ENCODE measurements at places on chromosomes 11 and 22.

DNA sequence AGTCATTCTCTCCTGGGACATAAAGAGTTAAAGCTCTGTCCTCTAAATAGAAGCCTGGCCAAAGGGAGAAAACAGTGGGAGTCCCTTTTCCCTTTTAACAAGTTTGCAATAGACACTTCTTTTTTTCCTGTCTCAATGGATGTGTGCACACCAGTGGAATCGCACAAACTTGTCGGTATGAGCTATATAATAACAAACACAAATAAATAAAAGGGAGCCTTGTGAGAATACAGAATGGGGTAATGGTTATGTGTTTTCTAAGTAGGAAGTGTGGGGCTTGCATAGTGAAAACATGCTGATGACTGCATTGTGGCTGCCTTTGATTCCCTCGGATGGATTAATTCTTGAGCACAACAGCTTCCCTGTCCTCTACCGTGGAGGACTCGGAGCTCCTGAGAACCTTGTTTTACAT lies 131.9 kb downstream of the WNT7B start:
- DNase-seq = no peak

- no peak for DNase-seq
Observed at GRCh38 chr11:72334651-72335050, 90.7 kb upstream of the PHOX2A start.

DNA sequence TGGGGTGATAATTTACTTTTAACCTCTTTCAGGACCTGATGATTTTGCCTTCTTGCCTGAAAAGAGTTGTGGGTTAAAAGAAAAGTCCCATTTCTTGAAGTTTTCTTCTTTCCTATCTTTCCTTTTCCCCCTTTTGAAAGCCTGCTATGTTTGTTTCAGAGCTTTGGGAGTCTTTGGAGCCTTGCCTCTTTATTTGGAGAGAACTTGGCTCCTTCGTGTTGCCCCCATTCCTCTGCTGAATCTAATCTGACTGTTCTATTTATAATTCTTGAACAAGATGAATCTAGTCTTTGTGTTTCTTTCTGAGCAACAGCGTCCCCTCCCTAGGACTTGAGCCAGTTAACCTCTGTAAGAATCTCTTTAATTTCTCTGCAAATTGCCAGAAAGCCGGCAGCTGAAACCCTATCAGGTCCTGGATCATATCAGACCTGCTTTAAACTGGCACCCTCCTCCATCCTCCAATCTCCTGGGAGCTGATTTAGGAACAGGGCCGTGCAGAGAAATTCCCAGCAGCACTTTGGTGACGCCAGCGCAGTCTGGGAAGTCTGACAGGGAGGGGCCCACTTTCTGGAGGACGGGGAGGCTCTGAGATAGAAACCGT lies 289.1 kb upstream of the SORL1-AS1 start:
- DNase-seq = no peak

DNA sequence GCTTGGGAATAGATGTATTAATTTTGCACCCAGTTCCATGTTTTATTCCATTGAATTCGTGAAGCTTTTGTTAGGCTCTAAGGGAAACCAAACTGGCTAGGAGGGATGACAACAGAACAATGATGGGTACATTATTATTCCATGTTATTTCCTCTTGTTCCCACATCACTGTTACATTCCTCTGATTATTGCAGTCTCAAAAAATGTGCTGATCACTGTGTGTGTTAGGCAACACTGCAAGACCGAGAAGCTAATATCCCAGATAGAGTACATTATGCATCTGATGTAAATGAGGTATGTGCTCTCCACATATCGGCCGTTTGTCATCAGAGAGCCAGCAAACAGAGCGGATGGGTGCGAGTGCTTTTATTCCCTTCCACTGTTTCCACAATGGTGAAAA lies 327.9 kb downstream of the SOX6 start:
- no peak for DNase-seq

All from CD4-positive, alpha-beta memory T cell (primary cell).